ENCODE measurements at places on chromosomes 7 and 10.

DNA sequence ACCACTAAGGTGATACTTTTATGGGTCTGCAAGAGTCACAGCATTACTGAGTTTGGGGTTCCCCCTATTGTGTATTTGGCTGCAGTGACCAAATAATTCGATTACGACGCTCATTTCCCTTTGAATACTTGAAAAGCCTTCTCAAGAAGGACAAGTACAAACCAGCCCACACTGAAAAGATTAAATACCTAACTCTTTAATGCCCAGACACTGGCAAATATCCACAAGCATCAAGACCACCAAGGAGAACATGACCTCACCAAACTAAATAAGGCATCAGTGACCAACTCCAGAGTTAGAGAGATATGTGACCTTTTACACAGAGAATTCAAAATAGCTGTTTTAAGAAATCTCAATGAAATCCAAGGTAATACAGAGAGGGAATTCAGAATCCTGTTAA, 31.8 kb upstream of the SFTPD start:
- DNase-seq = no peak
- no peak overlapping the region for H3K4me3 ChIP-seq
- H3K27me3 ChIP-seq = peaks cover 6% of the 10 kb centered on the region

DNA sequence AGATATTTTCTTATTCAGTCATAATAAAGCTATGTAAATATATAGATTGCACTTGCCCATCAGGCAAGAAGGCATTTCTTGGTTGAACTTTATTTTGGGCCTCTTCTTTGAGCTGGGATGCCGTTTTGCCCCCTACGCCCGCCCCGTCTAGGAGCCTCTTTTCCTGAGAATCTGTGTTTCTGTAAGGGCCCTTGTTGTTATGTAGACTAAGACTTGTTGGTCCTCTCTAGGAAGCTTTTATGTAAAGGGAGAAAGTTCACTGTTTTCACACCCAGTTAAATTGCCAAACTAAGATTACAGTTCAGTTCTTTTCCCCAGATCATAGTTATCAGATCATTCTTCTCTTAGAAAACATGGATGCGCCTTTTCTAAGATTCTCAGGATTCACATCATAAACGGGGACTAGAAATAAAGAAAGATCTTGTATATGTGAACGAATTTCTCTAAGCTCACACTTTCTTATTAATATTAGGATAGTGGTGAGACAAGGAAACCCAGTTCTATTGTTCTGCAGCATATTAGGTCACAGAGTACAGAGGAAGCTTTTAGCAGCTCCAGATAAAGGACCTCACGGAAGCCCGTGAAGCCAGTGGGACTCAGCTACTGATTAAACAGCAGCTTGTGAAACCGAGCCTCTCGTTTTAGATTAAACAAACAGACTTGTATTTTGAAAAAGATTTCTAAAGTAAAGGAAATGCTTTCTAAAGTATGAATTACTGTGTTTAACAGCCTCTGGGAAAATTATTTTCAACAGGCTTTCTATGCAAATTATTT, 3.8 kb downstream of the LMTK2 start:
- no peak for DNase-seq
- H3K27me3 ChIP-seq = no peaks in the 10 kb centered on the region
- no peak overlapping the region for H3K4me3 ChIP-seq
- no peaks in the 10 kb centered on the region for H3K4me1 ChIP-seq
- H3K36me3 ChIP-seq = no peaks in the 10 kb centered on the region

DNA sequence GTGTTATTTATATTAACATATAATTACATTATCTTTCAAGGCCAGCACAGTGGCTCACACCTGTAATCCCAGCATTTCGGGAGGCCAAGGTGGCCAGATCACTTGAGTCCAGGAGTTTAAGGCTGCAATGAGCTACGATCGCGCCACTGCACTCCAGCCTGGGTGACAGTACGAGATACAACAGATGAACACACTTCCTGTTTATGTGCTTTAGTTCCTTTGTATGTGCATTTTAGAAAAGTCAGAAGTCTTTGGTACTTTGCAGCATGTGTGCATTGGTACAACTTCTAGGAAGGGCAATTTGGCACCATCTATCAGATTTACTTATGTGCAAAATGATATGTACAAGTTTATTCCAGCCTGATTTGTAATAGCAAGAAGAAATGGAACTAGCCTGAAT, 13.3 kb downstream of the SLC35G1 start:
- no peak overlapping the region for H3K27ac ChIP-seq
- peaks cover 3% of the 10 kb centered on the region for H3K36me3 ChIP-seq
- H3K4me1 ChIP-seq = peaks cover 7% of the 10 kb centered on the region
- DNase-seq = no peak

- H3K4me3 ChIP-seq = no peak overlapping the region
- H3K36me3 ChIP-seq = no peaks in the 10 kb centered on the region
- no peak overlapping the region for H3K27ac ChIP-seq
- no peak for DNase-seq
These were observed 22.5 kb downstream of the ZSCAN25 start for GRCh38 chr7:99639267-99639666.

DNA sequence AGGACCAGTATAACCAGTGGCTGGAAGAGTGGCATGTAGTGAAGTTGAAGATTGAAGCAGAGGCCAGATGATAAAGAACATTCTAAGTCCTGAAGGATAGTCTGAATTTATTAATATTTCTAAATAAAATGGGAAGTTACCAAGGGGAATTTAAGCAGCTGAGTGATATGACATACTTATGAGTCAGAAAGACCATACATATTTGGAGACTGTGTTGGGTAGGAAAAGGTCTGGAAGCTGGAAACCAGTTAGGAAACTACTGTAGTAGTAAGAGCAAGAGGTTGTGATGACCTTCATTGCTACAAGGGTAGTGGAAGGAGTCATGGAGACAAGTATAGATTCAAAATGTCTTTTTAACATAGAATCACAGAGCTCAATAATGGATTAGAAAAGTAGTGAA, 752.3 kb downstream of the SUGCT start:
- no peak overlapping the region for H3K4me3 ChIP-seq
- no peak for DNase-seq
- no peak overlapping the region for H3K27ac ChIP-seq
- no peaks in the 10 kb centered on the region for H3K27me3 ChIP-seq

GRCh38 chr10:77350134-77350533, 287.5 kb downstream of the KCNMA1 start:
- no peak overlapping the region for H3K4me3 ChIP-seq
- no peak for DNase-seq

GRCh38 chr7:108134486-108134885, 4.3 kb upstream of the LAMB4 start:
- H3K4me3 ChIP-seq = no peak overlapping the region
- H3K36me3 ChIP-seq = no peaks in the 10 kb centered on the region
- H3K27ac ChIP-seq = no peak overlapping the region
- no peaks in the 10 kb centered on the region for H3K27me3 ChIP-seq
- H3K4me1 ChIP-seq = no peaks in the 10 kb centered on the region

DNA sequence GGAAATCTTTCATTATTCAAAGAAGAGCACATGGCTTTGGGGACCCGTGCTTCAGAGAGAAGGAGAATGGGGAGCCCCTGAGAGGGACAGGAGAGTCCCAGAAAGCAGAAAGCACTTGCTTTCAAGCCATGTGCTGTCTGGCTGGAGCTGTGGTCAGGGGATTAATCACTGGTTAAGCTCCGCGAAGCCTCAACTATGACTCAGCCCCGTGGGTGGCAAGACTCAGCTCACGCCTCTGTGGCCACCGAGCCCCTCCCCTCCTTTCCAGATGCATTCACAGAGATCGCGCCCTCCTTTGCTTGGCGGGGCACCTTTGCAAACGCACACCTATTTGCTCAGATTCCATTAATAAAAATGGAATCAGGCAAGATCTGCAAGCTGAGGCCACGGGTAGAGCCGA, 202.9 kb upstream of the TCERG1L start:
- H3K36me3 ChIP-seq = no peaks in the 10 kb centered on the region
- DNase-seq = no peak
- H3K27ac ChIP-seq = no peak overlapping the region
- H3K27me3 ChIP-seq = no peaks in the 10 kb centered on the region
- no peak overlapping the region for H3K4me3 ChIP-seq

- H3K4me3 ChIP-seq = peak within 1 kb of the TSS; percentile 96
- DNase-seq = peak; percentile 87
These were observed at the start of gene TRAPPC14 for GRCh38 chr7:100158229-100159098. TRAPPC14 (minus strand) TSS chr7:100158723; CDS start chr7:100158499, 224 bp downstream.

DNA sequence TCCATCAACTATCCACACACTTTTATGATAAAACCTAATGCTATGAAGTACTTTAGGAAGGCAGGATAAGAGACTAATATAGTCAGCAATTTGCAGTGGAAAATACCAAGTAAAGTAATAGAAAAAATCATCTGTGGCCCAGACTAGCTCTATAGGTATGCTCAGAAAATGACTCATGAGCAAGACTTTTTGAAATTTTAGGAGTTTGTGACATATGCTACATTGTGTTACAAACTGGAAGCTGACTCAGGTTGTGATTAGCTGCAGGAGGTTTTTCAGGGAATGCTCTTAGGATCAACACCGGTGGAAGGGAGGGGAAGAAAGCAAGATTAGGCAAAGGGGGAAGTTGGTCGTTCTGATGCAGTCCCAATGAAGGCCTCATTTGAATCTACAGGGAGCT, 56.1 kb downstream of the FEZF1 start:
- H3K27ac ChIP-seq = no peak overlapping the region
- H3K4me1 ChIP-seq = no peaks in the 10 kb centered on the region
- H3K4me3 ChIP-seq = no peak overlapping the region
- no peaks in the 10 kb centered on the region for H3K27me3 ChIP-seq

- H3K36me3 ChIP-seq = no peaks in the 10 kb centered on the region
- no peak overlapping the region for H3K4me3 ChIP-seq
- no peak overlapping the region for H3K27ac ChIP-seq
These were observed 149.6 kb upstream of the PRPS1L1 start for GRCh38 chr7:18177129-18177814.

- DNase-seq = no peak
- no peak overlapping the region for H3K27ac ChIP-seq
- no peaks in the 10 kb centered on the region for H3K36me3 ChIP-seq
- no peak overlapping the region for H3K4me3 ChIP-seq
These were observed 5.2 kb upstream of the TTYH3 start for GRCh38 chr7:2626498-2627117.

DNA sequence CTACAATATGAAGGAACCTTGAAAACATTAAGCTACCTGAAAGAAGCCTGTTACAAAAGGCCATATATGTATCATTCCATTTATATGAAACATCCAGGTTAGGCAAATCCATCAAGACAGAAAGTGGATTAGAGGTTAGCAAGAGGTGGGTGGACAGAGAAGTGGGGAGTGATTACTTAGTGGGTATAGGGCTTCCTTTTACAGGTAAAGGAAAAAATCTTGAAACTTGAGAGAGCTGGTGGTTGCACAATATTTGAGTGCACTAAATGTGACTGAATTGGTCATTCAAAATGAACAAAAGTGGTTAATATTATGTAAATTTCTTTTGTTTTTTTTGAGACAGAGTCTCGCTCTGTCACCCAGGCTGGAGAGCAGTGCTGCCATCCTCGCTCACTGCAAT, 119.4 kb upstream of the KIF5B start:
- H3K27ac ChIP-seq = no peak overlapping the region
- H3K4me3 ChIP-seq = no peak overlapping the region
- DNase-seq = no peak
- no peaks in the 10 kb centered on the region for H3K4me1 ChIP-seq

- peaks cover 6% of the 10 kb centered on the region for H3K4me1 ChIP-seq
- no peak overlapping the region for H3K27ac ChIP-seq
- no peaks in the 10 kb centered on the region for H3K27me3 ChIP-seq
- H3K36me3 ChIP-seq = peaks cover 28% of the 10 kb centered on the region
- H3K4me3 ChIP-seq = no peak overlapping the region
These were observed 109.0 kb downstream of the CYTH3 start for GRCh38 chr7:6163402-6163801.

- H3K4me1 ChIP-seq = no peaks in the 10 kb centered on the region
- DNase-seq = no peak
- H3K27me3 ChIP-seq = peaks cover 10% of the 10 kb centered on the region
These were observed 105.4 kb upstream of the BTBD16 start for GRCh38 chr10:122165484-122166276.

- H3K27me3 ChIP-seq = no peaks in the 10 kb centered on the region
- DNase-seq = no peak
- H3K4me3 ChIP-seq = no peak overlapping the region
- H3K36me3 ChIP-seq = no peaks in the 10 kb centered on the region
These were observed 20.8 kb upstream of the DDIT4 start for GRCh38 chr10:72252972-72253371.

- no peaks in the 10 kb centered on the region for H3K4me1 ChIP-seq
- no peaks in the 10 kb centered on the region for H3K36me3 ChIP-seq
- no peak overlapping the region for H3K4me3 ChIP-seq
- H3K27ac ChIP-seq = no peak overlapping the region
- DNase-seq = no peak
These were observed 45.6 kb upstream of the TAS2R16 start for GRCh38 chr7:123041101-123041500.

Measured in effector memory CD4-positive, alpha-beta T cell (primary cell).